BJ (cell line): ENCODE measurements at places on chromosomes 1 and 21.

GRCh38 chr1:230212405-230212936 is 145.4 kb downstream of the GALNT2 start:
- no peak for DNase-seq

DNA sequence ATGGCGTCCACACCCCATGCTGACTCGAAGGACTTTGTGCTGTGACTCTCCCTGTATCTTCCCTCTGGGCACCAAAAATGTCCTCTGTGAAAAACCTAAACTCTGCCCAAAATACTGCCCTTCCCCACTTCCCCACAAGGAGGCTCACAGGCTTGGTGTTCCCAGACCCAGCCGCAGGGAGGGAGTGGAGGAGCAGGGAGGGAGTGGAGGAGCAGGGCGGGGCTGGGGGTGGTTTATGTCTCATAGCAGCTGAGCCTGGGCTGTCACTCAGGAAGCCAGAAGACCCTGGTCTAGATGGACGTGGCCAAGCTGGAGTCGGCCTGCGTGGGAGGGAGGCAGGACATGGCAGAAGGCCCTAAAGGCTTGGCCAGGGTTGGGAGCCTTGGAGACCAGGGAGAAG is 461.7 kb downstream of the PTPRU start:
- no peak for DNase-seq

GRCh38 chr1:154730259-154730658 is 122.3 kb upstream of the ADAR start:
- no peak for DNase-seq

DNA sequence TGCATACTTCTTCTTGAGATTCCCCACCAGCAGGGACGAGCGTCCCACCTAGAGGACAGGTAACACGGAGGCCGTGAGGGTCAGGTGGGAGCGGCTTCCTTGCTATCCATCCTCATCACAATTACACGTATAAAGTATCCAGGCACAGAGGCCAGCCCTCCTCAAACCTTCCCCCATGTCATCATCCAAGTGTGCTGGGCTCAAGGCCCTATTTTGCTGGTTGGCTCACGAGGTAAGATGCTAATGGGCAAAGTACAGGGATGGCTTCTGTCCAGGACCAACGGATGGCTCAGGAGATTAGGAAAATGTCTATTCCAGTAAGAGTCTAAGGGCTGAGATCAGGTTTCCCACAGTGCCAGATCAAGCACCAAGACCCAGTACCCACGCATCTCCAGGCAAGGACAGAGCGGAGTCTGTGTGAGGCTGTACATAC is 11.5 kb upstream of the A3GALT2 start:
- no peak for DNase-seq

DNA sequence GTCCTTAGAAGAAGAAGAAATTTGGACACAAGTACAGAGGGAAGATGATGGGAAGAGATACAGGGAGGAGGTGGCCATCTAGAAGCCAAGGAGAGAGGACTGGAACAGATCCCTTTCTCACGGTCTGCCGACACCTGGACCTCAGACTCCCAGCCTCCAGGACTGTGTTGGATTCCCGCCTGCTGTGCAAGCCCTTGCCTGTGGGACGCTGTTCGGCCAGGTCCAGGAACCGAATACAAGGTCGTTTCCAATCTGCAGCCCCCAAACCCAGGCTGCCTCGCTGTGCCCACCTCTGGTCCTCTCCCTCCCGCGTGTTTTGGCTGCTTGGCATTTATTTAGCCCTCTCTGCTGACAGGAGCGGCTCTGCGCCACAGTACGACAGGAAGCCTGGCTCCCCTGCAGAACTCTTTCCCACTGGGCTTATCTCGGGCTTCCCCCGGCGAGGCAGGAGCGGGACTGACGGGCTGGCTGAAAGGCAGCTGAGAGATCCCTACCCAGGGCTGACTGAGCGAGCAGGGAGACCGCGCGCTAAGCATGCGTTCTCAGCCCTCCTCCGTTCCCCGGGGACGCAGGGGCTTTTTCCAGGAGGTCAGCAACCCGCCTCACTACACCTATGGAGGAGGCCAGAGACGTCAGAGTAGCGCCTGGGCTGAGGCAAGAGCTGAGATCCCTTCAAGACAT is 238.4 kb downstream of the TNR start:
- no peak for DNase-seq

DNA sequence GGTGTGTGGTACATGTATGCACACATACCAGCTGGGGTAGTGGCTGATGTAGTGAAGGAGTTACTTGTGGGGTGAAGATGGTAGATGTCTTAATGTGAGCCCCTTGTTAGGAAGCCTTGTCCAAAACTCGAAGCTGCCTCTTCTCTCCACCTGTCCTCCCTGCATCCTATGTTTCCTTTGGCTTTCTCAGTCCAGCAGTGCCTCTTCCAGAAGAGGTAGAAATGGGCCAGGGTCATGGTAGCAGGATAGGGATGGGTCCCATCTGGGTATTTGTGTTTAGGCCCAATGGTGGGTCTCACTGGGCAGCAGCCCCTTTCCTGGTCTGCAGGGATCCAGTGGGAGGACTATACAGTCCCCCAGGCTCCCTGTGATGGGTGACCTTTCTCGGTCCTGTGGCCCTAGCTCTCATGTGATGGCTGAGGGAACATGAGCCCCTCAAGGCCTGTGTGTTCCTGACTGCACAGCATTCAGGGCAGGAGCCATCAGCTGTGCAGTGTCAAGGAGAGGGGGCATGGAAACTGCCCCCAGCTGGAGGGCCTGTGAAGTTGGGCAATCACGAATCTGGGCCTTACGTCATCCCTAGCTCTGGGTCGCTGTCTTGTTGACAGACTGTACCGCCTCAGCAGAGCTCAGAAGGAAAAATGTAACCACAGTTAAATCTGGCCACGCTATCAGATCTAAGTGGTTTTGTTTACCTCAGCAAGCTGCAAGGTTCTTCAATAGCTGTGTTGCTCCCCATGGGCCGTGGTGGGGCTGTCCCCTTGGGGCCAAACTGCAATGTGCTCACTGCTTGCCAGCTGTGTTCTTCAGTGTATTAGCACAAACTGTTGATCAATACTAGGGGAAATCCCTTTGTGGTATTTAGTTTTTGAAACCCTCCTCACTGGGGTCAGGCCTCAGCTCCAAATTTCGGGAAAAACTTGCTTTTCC is 82.7 kb downstream of the NOS1AP start:
- DNase-seq: no peak
